ENCODE measurements at places on chromosomes 7 and 10. TPM values are rescaled to one million over a fixed set of nuclear protein-coding genes. Genes with fewer than 3 reads are reported as not detected.

The RNLS gene
- 6.2 TPM for total RNA-seq

The AP4M1 gene
- total RNA-seq = 15.3 TPM

The FGFBP3 gene
- total RNA-seq = 3.6 TPM

The GIMAP5 gene
- 60.1 TPM for total RNA-seq

The KCNMA1 gene
- not detected for total RNA-seq

The IKZF1 gene
- 232 TPM for total RNA-seq

The SP4 gene
- total RNA-seq = 21.0 TPM

All from activated CD8-positive, alpha-beta memory T cell treated with anti-CD3 and anti-CD28 coated beads for 36 hours (primary cell).